ENCODE measurements at places on chromosomes 13 and 19.

DNA sequence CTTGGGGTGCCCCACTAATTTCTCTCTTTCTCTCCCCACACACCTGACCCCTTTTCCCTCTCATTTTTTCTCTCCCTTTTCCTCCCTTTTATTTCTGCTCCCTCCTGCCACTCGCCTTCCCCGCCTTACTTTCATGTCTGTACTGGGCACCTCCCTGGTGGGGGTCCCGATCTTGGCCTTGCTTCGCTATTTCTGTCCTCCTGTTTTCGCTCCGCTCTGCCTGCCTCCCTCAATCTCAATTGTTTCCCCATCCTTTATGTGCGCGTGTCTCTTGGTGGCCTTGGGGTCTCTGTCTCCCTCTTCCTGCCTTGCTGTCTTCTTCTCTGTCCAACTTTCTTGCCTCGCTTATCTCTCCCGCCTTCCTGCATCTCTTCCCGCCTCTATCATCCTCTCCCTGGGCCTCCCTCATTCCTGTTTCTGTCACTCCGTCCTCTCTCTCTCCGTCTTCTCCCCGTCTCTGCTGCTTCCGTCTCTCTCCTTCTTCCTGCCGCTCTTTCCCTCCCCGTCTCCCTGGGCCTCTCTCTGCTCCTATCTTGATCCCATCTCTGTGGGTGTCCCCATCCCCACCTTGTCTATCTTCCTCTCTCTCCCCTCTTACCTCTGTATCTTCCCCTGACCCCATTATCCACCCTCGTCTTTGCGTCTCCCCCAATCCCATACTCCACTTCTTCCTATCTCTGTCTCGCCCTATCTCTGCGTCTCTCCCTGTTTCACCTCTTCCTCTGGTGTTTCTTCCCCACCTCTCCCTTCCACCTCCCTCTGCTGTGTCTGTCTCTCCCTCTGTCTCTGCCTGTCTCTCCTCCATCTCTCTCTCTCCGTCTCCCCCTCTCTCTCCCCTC, 4.0 kb downstream of the GRIN2D start:
- DNase-seq, result no peak

GRCh38 chr13:76683168-76683567, 203.0 kb downstream of the KCTD12 start:
- DNase-seq, result no peak

DNA sequence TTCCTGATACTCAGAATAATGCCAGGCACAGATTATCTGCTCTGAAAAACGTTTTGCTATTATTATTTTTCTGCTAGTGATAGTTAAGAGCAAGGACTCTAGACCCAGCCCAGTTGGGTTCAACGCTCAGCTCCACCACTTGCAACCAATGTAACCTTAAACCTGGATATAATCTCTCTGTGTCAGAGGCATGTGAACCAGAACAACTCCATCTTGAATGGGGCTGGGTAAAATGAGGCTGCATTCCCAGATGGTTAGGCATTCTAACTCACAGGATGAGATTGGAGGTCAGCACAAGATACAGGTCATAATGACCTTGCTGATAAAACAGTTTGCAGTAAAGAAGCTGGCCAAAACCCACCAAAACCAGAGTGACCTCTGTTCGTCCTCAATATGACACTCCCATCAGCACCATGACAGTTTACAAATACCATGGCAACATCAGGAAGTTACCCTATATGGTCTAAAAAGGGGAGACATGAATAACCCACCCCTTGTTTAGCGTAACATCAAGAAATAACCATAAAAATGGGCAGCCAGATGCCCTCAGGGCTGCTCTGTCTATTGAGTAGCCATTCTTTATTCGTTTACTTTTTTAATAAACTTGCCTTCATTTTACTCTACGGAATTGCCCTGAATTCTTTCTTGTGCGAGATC, 13.6 kb downstream of the FAM187B start:
- DNase-seq, result no peak

- DNase-seq, result no peak
Measured at GRCh38 chr13:43698758-43699157, 88.0 kb downstream of the ENOX1 start.

GRCh38 chr13:23505007-23505406, 65.2 kb upstream of the TNFRSF19 start:
- no peak for DNase-seq

DNA sequence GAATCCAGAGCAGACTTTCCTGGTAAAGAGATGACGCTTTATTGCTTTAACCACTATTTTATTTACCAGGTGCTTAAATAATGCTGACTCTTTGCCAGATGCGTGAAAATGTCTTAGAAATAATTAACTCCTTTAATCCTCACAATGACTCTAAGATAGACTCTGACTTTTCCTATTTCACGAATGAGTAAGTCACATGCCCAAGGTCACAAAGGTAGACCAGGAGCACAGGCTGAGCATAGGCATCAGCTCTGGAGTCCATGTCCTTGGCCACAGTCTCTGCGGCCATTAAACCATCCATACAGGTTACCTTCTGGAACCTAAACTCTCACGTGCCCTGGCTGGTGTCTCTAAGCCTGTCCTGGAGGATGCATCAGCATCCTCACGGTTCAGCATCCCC, 87.3 kb downstream of the ERCC5 start:
- DNase-seq, result no peak

GRCh38 chr19:8221161-8221560, 12.0 kb downstream of the CERS4 start:
- no peak for DNase-seq

DNA sequence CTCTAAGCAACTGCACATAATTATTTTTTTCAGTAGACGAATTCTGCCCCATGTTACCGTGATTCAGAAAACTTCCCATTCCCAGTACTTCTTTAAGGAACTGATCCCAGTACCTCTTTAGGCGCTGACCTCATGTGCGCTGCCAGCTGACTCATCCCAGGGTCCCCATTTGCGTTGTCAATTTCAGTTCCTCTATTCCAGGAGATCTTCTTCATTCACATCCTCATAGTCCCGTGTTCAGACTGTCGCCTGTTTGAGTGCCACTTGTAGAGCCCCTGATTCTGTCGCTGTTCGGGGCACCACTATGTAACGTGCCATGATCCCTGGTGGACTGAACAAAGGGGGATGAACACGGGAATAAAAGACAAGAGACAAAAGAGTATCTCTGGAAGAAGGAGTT, 16.4 kb downstream of the FPR3 start:
- DNase-seq, result no peak

DNA sequence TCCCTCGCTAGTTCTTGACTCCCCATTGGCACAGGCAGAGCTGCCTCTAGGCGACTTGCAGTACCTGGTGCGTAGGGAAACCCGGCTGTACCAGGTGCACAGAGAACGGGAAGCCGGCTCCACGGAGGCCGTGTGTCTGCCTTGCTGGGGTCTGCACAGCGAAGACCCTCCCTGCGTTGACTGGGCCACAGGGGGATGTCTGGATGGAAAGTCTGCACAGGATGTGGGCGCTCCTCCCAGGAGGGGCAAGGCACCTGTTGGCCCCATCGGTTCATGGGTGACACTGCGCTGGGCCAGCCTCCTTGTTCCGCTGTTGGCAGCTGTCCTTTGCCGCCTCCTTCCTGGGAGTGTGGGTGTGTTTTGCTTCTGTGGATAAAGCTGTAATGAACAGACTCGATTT, 138.3 kb downstream of the TEX29 start:
- no peak for DNase-seq

GRCh38 chr19:41308450-41309179, 1.4 kb upstream of the CCDC97 start:
- peak; percentile 55 for DNase-seq

- no peak for DNase-seq
Measured at GRCh38 chr19:41784312-41784711, 12.1 kb upstream of the CEACAM3 start.

- no peak for DNase-seq
Measured at GRCh38 chr13:55553701-55554100, 1587.0 kb upstream of the PRR20A start.

DNA sequence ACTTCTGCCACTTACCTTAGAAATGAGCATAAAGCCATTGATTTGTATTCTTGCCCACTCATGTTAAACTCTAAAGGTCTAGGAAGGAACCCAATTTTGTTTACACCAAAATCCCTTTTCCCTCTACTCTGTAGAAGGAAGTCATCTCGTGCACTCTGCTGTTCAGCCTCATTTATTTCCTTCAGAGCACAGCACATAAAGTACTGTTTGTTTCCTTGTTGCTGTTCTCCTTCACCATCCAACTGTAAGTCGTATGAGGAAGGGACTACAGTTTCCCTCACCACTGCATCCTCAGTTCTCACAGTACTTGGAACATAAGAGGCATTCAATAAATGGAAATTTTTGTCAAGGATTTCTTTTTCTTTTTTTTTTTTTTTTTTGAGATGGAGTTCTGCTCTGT, 24.6 kb downstream of the CDADC1 start:
- DNase-seq, result no peak

DNA sequence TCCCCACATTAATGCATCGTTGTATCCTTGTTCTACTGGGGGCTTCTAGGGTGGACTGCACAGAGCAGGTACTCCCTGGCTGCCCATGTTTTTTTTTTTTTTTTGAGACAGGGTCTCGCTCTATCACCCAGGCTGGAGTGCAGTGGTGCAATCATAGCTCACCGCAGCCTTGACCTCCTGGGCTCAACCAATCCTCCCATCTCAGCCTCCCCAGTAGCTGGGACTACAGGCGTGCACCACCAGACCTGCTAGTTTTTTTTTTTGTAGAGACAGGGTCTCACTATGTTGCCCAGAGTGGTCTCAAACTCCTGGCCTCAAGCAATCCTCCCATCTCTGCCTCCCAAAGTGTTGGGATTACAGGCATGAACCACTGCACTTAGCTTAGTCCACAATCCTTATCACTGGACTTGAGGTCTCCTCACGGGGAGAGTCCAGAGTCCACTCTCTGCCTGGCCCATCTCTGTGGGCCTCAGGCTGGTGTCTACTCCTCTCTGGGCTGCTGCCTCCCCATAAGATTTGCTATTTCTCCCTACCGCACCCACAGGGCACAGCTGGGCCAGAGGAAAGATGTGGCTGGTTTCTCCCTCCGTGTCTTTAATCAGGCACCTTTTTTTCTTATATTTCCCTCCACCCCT, 50.4 kb upstream of the CYP4F8 start:
- DNase-seq, result no peak

DNA sequence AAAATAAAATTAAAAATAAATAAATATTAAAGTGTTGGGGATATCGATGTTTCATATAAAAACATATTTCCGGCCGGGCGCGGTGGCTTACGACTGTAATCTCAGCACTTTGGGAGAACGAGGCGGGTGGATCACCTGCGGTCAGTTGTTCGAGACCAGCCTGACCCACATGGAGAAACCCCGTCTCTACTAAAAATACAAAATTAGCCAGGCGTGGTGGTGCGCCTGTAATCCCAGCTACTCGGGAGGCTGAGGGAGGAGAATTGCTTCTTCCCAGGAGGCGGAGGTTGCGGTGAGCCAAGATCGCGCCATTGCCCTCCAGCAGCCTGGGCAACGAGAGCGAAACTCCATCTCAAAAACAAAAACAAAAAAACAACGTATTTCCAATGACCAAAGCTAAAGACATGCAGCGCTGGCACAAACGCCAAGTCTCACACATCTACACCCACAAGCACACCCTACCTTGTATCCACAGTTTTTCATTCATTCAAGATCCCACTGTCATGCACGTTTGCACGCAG, 907 bp downstream of the ZNF569 start:
- no peak for DNase-seq

GRCh38 chr19:2186071-2186846, 22.5 kb downstream of the DOT1L start:
- DNase-seq, result no peak

DNA sequence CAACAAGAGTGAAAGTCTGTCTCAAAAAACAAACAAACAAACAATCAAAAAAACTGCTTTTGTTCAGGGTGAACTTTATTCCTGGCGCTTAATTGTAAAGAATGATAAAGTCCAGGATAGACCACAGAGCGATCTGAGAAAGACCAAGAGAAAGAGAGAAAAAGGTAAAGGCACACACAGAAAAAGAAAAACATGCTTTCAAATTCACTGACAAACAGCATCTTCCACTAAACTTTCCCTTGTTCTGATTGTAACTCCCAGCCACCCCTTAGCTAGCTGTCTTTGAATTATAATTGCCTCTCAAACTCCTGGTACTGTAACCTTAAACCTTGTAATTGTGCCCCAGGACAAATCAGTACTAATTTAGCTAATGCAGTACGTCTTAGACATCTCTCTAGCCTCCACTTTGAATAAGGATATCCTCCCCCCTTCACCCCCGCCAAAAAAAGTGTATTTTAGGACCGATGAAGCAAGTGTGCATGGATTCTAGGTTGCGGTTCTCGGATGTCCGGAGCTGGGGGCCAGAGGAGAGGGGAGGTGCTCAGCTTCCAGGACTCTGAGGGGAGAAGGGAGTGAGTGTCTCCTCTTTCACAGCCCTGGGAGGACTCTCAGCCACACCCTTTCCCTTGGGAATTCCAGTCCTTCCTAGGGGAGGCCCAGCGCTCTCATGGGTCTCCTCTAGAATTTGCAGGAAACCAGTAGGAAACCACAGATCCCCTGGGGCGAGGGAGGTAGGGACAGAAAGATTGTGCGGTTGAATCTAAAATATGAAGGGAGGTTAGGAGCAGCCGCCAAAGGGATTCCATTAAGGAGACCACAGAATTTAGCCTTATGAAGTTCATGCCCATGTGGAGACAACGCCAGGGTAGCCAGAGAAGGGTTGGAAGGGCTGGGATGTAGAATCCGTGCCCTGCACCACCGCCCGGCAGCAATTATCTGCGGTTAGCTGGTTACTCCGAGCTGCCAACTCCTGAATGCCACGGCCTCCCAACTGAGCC, 19.7 kb downstream of the ZNF536 start:
- DNase-seq, result no peak

- no peak for DNase-seq
Measured at GRCh38 chr19:16210168-16210567, 12.5 kb downstream of the AP1M1 start.

DNA sequence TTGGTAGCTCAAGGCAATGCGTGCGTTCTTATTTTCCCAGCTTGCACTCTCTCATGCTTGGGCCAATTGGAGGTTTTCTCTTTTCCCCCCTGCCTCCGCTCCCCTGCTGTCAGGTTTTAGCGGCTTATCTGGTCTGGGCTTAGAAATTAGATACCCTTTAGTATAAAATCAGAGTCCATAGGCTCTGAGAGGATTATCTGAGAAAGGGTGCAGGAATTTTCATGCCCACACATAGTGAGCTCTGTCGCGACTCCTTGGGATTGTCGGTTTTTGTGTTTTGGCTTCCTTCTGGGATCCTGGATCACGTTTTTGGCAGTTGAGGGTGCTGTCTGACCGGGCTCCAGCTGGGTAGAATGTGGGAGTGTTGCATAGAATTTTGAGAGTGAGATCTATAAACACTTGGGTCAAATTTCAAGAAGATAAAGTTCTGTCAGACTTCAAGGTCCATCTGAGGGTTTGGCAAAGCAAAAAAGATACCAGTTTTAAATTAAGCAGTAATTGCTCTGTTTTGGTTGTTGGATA, 12.4 kb downstream of the CHAF1A start:
- DNase-seq, result no peak

DNA sequence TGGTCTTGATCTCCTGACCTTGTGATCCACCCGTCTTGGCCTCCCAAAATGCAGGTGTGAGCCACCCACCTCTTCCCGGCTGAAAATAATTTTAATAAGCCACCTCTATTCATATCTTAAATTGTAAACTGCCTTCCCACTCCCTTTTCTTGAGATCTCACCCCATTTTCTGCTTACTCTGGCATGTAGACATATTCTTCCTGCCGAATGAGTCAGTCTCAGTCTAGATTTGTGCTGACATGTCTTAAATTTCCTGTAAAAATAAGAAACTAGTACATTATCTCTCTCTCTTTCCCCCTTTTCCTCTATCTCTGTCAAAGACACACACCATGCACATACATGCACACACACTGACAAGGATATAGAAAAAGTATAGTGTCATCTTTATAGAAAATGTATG, 60.9 kb downstream of the THSD1 start:
- DNase-seq, result no peak

GRCh38 chr13:88136098-88136790, 465.1 kb downstream of the SLITRK5 start:
- no peak for DNase-seq
